ENCODE measurements at places on chromosomes 3 and 15.

- DNase-seq = no peak
These were observed 103.5 kb downstream of the NUP210 start for GRCh38 chr3:13316603-13317002.

GRCh38 chr3:129415378-129415777 lies 13.1 kb downstream of the EFCAB12 start:
- DNase-seq = no peak

DNA sequence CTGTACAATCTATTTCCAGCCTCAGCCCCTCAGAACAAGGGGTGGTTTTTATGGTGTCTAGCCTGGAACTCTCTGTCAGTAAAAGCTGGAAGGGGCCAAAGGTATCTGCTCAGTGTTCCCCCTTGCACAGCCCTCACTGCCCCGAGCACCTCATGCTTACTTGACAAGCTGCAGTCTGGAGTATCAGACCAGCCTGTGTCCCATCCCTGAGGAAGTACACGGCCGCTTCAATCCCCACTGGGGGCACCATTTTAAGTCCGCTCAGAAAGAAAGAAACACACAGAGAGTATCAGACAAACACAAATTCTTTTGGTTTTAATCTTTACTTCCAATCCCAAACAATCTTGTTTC lies 32.4 kb downstream of the UMPS start:
- no peak for DNase-seq

- DNase-seq = no peak
These were observed 29.3 kb downstream of the NGRN start for GRCh38 chr15:90294601-90295269.

- DNase-seq = no peak
These were observed 23.4 kb downstream of the RFTN1 start for GRCh38 chr3:16490062-16490619.

GRCh38 chr3:53375019-53375418 lies 27.7 kb upstream of the DCP1A start:
- DNase-seq = no peak

DNA sequence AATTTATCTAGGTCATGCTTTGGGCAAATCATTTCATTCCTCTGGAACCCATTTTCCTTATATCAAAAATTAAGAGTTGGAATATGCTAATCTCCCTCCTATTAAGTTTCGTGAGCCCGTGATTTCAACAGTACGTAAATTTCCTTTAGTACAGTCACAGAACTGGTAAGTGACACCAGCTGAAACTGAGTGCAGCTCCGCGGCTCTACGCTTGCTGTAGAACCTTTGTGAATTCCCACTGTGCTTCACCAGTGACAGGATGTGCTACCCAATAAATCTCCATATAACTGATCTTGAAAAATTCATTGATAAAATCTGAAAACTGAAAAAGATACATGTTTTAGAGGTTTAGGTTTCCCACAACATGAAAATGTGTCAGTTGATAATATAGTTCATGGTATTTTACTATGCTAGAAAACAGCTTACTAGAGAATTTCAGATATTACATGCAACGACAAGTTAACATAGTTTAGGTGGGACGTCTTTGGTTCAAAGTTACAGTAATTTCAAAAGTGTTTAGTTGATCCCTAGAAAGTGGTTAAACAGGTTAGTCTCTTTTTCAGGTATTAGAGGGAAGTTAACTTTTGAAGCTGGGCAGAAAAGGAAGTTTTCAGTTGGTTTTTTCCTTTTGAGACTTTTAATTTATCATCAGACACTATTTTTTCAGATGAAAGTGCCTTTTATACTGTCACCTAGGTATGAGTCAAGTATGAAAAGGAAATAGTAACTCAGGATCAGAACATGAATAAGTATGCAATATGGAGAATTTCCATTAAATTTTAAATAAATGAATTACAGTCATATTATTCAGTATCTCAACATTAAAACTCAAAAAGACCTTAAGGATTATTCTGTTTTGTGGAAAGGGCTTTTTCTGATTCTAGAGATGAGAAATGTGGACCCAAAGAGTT lies 57.0 kb downstream of the PPARG start:
- no peak for DNase-seq

DNA sequence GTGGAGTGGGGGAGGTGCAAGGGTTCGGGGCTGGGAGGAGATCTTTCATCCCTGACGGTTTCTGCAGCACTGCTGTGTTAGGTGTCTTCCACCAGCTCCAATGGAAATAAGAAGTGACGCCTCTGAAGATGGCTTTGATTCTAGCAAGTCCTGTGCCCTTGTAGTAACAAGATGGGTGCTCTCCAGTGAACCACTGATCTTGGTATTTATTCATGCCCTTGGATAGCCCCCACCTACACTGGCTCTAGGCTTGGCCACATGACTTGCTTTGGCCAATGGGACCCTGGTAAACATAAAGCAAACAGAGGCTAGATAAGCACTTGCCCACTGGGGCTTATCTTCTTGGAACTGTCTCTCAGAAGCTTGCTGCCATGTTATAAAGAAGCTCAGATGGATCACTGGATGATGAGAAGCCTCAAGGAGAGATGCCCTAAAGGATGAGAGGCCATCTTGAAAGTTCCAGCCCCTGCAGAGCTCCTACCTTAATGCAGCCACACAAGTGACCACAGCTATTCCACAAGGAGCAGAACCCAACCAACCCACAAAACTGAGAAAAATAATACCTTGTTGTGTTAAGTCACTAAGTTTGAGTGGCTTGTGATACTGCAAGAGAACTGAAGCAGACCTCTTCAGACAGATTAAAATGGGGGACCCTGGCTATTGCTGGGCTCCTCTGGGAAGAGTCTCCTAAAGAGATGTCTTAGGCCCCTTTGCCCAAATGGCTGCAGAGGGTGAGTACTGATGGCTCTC lies 137.9 kb downstream of the PDCD6IP start:
- DNase-seq = no peak

GRCh38 chr3:160154596-160154995 lies 70.6 kb upstream of the C3orf80 start:
- DNase-seq = no peak

GRCh38 chr3:87047852-87048251 lies 56.9 kb upstream of the VGLL3 start:
- DNase-seq = no peak

DNA sequence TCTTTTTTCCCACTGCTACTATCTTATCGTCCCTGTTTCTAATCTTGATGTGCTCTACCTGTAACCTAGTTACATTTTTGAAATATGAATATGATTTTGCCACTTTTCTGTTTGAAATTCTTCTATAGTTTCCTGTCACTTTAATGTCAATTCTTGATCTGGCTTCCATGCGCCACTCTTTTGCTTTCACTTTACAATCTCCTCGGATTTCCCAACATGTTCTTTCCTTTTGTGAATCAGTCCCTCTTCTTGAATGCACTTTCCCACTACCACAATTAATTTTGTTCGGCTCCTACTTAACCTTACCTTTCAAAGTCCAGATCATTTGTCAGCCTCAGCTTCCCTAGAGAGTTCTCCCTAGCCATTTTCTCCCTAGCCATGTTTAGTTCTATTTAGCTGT lies 8.3 kb downstream of the TIMMDC1 start:
- DNase-seq = no peak

DNA sequence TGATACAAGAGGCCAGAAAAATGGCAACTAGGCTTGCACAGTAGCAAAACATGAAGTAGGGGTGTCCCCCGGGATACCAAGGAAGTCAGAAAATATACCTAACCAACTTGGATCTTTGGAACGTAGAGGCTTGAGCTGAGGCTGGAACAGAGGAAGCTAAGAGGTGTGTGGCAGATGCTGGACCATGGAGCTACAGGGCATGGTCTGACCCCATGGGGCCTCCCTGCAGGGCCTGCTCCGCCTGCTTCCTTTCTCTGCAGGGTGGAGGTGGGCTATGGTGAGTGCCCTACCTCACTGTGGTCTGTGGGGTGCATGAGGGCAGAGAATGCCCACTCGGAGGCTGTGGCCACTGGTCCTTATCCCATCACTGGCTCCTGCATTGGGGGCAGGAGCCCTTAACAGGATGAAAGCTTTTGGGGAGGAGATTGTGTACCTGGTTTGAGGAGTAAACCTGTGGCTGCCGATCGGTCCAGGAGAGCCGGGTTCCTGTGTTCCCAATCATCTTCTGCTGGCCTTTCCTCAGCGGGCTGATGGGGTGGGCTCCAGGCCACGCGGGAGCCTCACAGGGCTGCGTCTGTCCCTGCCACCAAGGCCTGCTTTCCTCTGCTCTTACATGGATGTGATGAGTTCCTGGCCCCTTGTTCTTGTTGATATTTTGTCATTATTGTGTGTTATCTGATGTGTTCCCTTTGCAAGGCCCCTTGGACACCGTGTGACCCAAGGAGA lies 96.8 kb downstream of the OCA2 start:
- no peak for DNase-seq

Data from D721Med (cell line).